Caco-2 (cell line): ENCODE measurements at places on chromosomes 2 and 18.

- H3K36me3 ChIP-seq: no peaks in the 10 kb centered on the region
- no peaks in the 10 kb centered on the region for H3K4me1 ChIP-seq
- DNase-seq: no peak
- H3K27ac ChIP-seq: no peak overlapping the region
These were observed 34.0 kb downstream of the TMEM37 start for GRCh38 chr2:119465687-119466086.

DNA sequence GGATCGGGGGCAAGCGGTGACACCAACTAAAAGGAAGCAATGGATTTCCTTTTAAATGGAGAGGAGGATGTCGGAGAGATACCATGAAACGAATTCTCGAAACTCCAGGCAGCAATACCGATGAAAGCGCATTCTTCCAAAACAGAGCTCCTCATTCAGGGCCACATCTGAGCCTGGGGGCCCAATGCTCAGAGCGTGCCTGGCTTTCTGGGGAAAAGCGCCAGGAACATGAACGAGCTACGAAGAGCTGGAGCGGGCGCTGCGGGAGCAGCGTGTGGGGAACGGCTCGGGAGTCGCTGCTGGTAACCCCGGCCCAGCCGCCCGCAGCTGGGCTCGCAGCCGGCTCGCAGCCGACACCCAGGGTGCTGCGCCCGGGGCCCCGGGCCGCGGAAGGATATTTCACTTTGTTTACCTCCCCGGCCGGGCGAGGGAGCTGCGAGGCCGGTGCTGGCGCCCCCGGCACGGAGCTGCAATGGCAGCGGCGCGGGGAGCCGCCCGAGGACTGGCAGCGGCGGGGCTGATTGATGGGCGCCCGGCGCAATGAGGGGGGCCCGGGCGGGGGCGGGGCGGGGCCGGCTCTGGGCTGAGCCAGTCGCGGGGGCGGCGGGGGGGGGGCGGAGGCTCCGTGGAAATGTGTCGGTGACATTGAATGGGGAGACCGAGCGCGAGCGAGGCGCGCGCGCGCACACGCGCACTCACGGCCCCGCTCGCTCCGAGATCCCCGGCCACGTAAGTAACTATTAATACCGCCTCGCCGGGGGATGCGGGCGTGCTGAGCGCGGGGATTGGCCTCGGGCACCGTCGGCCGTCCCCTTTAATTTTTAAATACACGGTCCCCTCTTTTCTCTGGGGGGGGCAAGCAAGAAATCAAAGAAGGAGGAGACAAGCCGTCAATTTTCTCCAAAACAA is at the start of gene TRIB2:
TSS of gene TRIB2 (plus strand) at position 655 of the 909 bp plus-strand sequence. CDS start 1,372 bp downstream, outside the sequence.
- H3K4me3 ChIP-seq: peak within 1 kb of the TSS; percentile 39
- peak; percentile 60 for DNase-seq
- peaks cover 4% of the 10 kb centered on the region for H3K27me3 ChIP-seq
- H3K36me3 ChIP-seq: no peaks in the 10 kb centered on the region
- H3K4me1 ChIP-seq: 0 out of 2 replicates have a peak, but pooled peaks cover 5% of the 10 kb centered on the region

- H3K4me3 ChIP-seq: no peak overlapping the region
- H3K27ac ChIP-seq: no peak overlapping the region
- DNase-seq: no peak
- no peaks in the 10 kb centered on the region for H3K36me3 ChIP-seq
- no peaks in the 10 kb centered on the region for H3K27me3 ChIP-seq
These were observed 31.6 kb upstream of the SNORC start for GRCh38 chr2:232838406-232838874.

DNA sequence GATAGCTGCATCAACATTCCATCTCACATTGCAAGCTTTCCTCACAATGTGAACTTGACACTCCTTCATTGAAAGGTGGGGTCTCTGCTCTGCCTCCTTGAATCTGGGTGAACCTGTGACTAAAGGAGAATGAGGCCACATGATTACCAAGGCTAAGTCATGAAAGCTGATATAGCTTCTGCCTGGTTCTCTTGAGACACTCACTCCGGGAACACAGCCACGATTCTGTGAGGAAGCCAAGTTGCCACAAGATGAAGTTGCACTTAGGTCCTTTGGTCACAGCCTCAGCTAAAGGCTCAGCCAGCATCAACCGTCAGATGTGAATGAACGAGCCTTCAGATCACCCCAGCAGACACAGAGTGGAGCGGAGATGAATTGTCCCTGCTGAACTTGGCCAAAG is 94.7 kb upstream of the FAM136A start:
- no peaks in the 10 kb centered on the region for H3K36me3 ChIP-seq
- H3K4me3 ChIP-seq: no peak overlapping the region
- H3K4me1 ChIP-seq: no peaks in the 10 kb centered on the region
- no peaks in the 10 kb centered on the region; the same call in 1 of the 2 replicates for H3K27me3 ChIP-seq
- DNase-seq: no peak

DNA sequence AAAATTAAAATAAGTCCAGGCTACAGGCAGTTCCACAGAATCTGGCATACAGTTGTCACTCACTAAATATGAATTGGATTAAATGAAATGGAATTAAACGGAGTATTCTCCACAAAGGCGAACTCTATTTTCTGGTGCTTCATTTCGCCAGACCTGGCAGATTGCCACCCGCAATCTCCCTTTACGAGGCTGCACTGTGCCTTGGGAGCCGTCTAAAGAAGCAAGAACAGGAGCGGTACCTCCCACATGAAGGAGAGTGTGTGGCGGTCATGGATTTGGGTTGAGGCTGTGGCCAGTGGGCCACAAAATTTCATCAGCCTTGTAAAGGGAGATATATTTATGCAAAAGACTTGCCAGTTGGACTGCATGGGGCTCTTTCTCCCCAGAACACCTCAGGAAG is 151.0 kb downstream of the OSR1 start:
- no peaks in the 10 kb centered on the region for H3K27me3 ChIP-seq
- DNase-seq: no peak
- no peak overlapping the region for H3K27ac ChIP-seq
- peaks cover 11% of the 10 kb centered on the region for H3K4me1 ChIP-seq
- no peaks in the 10 kb centered on the region for H3K36me3 ChIP-seq

DNA sequence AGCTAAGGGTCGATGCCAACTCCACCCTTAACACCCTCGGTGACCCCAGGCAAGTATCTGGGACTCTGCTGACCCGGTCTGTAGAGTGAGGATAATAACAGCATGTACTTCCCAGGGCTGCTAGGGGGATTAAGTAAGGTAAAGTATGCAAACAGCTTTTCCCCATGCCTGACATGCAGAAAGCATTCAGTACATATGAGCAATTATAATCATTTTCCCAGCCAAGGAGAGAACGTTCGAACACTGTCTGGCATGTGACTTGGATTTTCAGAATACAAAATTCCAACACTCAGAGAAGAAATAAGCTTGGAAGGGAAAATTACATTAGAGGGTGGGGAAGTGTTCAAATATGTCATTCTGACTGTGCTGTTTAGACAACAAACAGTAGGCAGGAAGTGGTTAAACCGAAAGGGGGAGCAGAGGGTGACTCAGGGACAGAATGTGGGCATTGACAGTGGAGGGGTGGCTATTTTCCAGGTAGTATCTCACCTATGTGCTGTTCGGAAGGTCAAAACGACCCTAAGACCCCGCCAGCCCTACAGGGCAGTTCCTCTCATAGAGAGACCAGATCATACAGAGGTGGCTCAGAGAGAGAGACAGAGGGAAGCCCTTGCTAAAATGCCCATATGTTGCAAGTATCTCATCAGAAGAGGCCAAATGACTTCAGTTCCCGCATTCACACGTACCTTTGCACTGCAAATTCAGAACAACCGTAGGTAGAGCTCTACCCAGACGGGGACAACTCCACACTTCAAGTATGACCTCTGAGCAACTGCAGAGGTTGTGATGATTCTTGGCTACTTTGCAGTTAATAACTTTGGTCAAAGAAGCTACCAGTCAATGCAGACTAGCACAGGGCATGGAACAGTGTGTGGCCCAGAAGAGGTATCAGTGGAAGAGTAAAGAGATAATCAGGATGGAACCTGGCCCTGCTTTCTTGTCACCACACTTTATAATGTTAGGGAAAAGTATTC is 14.8 kb downstream of the ASPRV1 start:
- H3K27me3 ChIP-seq: no peaks in the 10 kb centered on the region
- DNase-seq: no peak
- H3K36me3 ChIP-seq: no peaks in the 10 kb centered on the region; the same call in 1 of the 2 replicates
- no peak overlapping the region for H3K27ac ChIP-seq

GRCh38 chr2:188193230-188193629 is 98.4 kb upstream of the GULP1 start:
- no peak overlapping the region for H3K27ac ChIP-seq
- no peaks in the 10 kb centered on the region for H3K4me1 ChIP-seq
- no peak overlapping the region for H3K4me3 ChIP-seq
- DNase-seq: no peak
- H3K36me3 ChIP-seq: no peaks in the 10 kb centered on the region
- H3K27me3 ChIP-seq: no peaks in the 10 kb centered on the region

DNA sequence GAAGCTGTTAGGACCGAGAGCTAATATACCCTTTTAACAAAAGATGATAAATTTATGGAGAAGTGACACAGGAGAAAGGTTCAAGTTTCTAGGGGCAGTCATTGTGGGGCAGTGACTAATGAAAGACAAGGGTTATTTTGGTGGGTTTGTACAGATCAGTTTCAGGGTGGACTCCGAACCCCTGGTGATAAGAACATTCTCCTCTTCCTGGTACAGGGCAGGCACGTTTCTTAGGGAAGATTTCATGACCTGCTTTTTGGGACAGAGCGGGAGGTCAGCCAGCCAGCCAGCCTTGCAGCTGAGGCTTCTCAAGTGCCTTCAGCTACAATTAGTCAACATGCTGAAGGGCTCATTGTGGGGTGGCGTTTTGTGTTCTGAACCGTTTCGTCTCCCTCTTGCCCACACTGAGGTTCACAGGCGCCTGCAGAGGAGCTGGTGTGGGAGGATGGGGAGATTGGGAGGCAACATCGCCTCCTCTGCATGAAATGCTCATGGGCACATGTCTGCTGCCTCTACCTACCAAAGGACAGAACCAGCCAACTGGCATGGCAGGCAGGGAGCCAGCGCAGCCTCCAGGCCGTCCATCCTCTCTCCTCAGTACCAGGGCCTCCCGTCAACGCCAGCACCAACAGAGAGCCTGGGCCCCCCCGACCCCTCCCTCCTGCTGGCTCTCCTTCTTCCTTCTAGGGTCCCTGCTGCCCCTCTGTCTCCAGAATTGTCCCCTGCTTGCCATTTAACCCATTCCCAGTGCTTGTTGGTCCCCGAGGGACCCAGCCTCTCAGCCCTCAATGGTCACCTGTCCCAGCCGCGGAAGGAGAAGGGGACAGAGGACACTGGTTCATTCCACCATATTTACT is 9.6 kb downstream of the CHMP1B start:
- no peak overlapping the region for H3K4me3 ChIP-seq
- no peaks in the 10 kb centered on the region for H3K27me3 ChIP-seq
- no peak for DNase-seq
- H3K27ac ChIP-seq: peak overlapping the region; percentile 97
- H3K36me3 ChIP-seq: no peaks in the 10 kb centered on the region

- H3K36me3 ChIP-seq: no peaks in the 10 kb centered on the region
- no peak for DNase-seq
- no peak overlapping the region for H3K27ac ChIP-seq
- H3K27me3 ChIP-seq: no peaks in the 10 kb centered on the region
- no peaks in the 10 kb centered on the region for H3K4me1 ChIP-seq
- no peak overlapping the region for H3K4me3 ChIP-seq
These were observed 201.2 kb downstream of the NBAS start for GRCh38 chr2:15359716-15360531.

GRCh38 chr2:178478130-178478438 is 316 bp downstream of the FKBP7 start:
- H3K27me3 ChIP-seq: no peaks in the 10 kb centered on the region
- no peak for DNase-seq
- H3K4me3 ChIP-seq: peak overlapping the region; percentile 60
- H3K36me3 ChIP-seq: no peaks in the 10 kb centered on the region
- peaks cover 7% of the 10 kb centered on the region; the same call in 1 of the 2 replicates for H3K4me1 ChIP-seq

DNA sequence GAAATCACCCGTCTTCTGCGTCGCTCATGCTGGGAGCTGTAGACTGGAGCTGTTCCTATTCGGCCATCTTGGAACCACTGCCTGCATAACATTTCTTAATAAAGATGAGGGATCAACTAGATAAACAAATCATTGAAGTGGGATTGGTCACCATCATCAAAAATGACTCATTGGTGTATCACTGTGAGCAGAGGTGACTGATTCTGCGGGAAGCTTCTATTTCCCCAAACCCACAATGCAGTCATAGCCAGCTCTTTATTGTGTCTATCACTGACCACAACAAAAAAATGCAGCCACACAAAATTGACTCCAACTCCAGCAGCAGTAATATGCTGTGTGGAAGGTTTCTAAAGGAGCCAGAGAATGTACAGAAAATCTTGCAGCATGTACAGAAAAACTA is 630.7 kb upstream of the HS6ST1 start:
- H3K27me3 ChIP-seq: no peaks in the 10 kb centered on the region
- H3K4me3 ChIP-seq: no peak overlapping the region
- no peak for DNase-seq
- H3K36me3 ChIP-seq: no peaks in the 10 kb centered on the region
- H3K27ac ChIP-seq: no peak overlapping the region
- H3K4me1 ChIP-seq: no peaks in the 10 kb centered on the region

GRCh38 chr2:234880551-234881211 is 71.1 kb upstream of the SH3BP4 start:
- H3K4me1 ChIP-seq: no peaks in the 10 kb centered on the region
- H3K4me3 ChIP-seq: no peak overlapping the region
- H3K27me3 ChIP-seq: no peaks in the 10 kb centered on the region
- no peak overlapping the region for H3K27ac ChIP-seq
- DNase-seq: no peak

- no peak overlapping the region for H3K4me3 ChIP-seq
- H3K27ac ChIP-seq: no peak overlapping the region
- DNase-seq: no peak
- H3K4me1 ChIP-seq: no peaks in the 10 kb centered on the region
- H3K36me3 ChIP-seq: no peaks in the 10 kb centered on the region
- H3K27me3 ChIP-seq: no peaks in the 10 kb centered on the region
These were observed 58.9 kb upstream of the ARL4C start for GRCh38 chr2:234555616-234556249.

DNA sequence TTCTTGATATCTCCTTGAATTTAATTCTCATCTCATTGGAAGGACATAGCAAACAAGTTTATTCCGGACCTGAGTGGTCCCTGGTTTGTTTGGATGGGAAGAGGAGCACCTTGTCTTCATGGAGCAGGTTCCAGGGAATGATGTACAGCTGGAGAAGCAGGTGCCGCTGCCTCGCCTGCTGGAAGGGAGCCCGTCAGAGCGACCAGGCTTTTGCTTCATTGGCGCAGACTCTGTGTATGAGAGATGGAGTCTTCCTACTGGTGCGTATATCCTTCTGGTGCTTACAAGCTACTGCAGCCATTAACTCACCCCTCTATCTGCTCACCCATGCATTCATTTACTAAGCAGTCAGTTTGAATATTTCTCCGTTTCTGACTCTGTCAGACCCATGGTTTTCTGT is 11.6 kb upstream of the ALLC start:
- peaks cover 21% of the 10 kb centered on the region for H3K4me1 ChIP-seq
- H3K27me3 ChIP-seq: no peaks in the 10 kb centered on the region
- no peak for DNase-seq
- H3K27ac ChIP-seq: peak overlapping the region; percentile 62
- H3K4me3 ChIP-seq: no peak overlapping the region

DNA sequence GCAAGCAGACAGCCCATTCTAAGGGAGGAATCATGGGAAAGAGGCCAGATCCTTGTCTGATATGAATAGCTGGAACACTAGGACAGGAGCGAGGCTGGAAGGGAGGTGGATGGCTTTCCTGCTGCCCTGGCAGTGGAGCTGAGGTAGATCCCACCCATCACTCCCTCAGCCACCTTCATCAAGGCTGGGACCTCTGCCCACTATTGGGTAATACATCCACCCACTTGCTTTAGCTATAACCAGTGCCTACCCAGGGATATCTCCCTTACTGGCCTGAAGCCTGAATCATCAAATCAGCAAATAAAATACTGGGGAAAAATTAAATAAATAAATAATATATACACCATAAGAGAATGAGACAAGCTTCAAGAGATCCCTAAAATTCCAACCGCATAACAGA is 183.2 kb upstream of the KYNU start:
- DNase-seq: no peak
- no peak overlapping the region for H3K27ac ChIP-seq
- no peak overlapping the region for H3K4me3 ChIP-seq
- peaks cover 45% of the 10 kb centered on the region for H3K4me1 ChIP-seq
- no peaks in the 10 kb centered on the region for H3K36me3 ChIP-seq
- no peaks in the 10 kb centered on the region for H3K27me3 ChIP-seq
